Coronary artery (tissue), 2 donors: ENCODE measurements at places on chromosomes 12 and 14.

GRCh38 chr12:124238886-124239285 is 56.0 kb upstream of the RFLNA start:
- no peak for DNase-seq

DNA sequence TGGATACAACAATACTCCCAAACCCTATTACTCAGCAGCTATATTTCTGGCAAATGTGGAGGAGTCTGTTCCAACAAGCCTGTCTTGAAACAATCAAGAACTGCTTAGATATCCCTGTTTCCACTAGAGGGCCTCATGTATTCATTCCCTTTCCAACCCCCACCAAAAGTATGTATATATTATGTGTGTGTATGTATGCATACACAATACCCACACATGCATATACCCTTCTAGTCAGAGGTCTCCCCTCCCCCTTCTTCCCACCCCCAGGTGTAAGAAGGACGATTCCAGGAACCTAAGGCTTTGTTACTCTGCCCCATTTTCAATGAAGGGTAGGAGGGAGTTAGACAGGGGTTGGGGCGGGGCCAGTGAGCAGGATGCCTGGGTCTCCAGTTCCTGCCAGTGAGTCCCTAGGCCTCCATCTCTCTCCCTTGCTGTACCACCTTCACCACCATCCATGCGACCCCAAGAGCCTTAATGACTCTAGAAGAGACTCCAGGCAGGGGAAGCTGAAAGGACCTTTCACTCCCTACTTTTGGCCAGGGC is at the start of gene DGKA:
Gene DGKA (plus strand): TSS at position 392 of the 546 bp plus-strand sequence. CDS start 5,342 bp downstream, outside the sequence.
- no peak for DNase-seq

- no peak for DNase-seq
Measured at GRCh38 chr12:92413286-92413685, 267.6 kb upstream of the BTG1 start.

DNA sequence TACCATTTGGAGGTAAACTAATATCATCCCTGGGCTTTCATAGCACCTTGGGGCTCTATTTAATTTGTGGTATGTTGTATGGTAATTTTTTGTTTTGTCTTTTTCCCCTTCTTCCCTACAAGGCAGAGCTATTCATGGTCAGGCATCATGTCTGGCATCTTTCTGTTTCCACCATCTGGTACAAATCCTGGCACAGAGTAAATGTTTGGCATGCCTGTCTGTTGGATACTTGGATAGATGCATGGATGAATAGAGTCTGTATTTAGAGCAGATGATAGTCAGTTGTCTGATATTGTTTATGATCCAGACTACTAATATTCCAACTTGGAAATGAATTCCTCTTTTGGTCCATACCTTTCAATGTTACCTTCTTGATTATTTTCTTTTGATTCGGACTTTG is 139.8 kb downstream of the NEDD1 start:
- no peak for DNase-seq

- no peak for DNase-seq
Measured at GRCh38 chr14:34699873-34700621, 14.3 kb downstream of the CFL2 start.

GRCh38 chr12:12158858-12159257 is 88.1 kb downstream of the BCL2L14 start:
- no peak for DNase-seq

GRCh38 chr12:129772501-129773493 is 131.0 kb downstream of the TMEM132D start:
- DNase-seq = no peak

DNA sequence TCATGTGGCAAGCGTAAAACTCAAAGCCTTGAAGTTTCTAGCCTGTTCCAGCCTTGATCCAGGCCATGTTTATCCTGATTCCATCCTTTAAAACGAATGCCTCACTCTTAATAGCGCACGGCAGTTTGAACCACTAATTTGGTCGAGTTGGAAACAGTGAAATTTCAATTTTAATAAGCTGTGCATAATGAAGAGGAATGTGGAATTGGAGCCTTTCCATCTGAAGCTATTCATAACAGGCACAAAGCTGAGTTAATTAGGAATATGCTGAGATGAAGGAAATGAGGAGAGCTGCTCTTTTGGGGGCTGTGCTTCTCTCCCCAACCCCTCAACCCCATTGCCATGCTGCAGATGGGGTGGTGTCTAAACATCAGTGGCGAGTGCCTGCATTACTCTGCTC is 70.7 kb downstream of the PTPN11 start:
- DNase-seq = no peak

DNA sequence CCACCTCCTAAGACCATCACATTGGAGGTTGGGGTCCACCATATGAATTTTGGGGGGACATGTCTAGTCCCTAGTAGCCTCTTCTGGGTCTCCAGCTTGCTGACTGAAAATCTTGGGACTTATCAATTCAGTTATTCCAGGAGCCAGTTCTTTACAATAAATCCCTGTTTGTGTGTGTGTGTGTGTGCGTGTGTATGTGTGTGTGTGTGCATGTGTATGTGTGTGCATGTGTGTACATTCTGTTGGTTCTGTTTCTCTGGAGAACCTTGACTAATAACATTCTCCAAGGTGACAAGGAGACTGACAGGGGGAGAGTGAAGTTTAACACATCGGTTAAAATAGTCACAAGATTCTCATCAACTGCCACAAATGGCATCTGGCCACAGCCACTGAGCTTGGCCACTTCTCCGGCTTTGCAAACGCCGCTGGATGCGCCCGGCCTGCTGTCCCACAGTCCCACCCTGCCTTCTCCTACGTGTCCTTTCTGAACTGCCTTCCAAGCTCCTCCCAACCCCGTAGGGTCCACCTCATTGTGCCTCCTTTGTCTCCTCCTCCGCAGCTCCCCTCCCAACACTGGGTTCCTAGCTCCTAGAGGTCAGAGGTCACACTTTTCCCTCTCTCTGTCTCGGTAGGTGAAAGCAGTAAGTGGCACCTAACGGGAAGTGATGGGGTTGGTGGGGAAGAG is 88.1 kb upstream of the DIO3 start:
- peak; percentile 54 for DNase-seq

- DNase-seq = no peak
Measured at GRCh38 chr14:20560961-20561360, at the start of gene RNASE9. TSS of gene RNASE9 (minus strand) at chr14:20561047.

- no peak for DNase-seq
Measured at GRCh38 chr12:109716512-109717389, 3.1 kb downstream of the FAM222A start.

- no peak for DNase-seq
Measured at GRCh38 chr12:122732170-122732569, 1.5 kb upstream of the HCAR1 start.

DNA sequence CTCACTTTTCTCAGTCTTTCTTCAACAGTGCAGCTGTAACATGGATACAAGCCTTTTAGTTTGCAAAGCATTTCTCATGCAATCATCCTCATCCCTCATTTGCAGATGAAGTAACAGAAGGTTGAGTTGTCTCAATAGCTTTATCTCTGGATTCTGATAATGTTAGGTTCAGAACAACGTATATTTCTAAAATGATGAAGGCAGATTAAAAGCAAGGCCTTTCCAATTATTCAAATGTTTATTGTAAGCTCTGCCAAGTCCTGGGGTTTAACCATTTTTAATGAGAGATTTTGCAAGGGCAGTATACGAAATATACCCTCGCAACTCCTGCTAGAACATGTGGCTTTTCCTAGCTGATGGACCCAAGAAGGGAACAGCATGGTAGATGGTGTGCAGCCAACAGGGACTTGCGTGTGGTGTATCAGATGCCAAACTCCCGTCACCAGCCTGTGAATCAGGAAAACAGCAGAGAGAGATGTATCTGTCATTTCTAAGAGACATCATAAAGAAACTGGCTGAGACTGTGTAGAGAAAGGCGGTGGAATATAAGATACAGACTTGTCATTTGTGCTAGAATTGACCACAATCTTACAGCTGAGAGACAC is 319.7 kb downstream of the MED13L start:
- DNase-seq = no peak

- no peak for DNase-seq
Measured at GRCh38 chr12:48028541-48029431, 24.5 kb upstream of the COL2A1 start.

- no peak for DNase-seq
Measured at GRCh38 chr14:67636361-67636919, 16.7 kb downstream of the ARG2 start.
